Left ventricle myocardium superior (tissue), 1 donor: ENCODE measurements at places on chromosomes 6 and 20. TPM values are rescaled to one million over a fixed set of nuclear protein-coding genes. Genes with fewer than 3 reads are reported as not detected.

The APOBEC2 gene
- 237 TPM for total RNA-seq

The TAGAP gene
- 2.1 TPM for total RNA-seq

The C20orf141 gene
- not detected for total RNA-seq

The KCNK15 gene
- 0.25 TPM for total RNA-seq

The GPLD1 gene
- total RNA-seq, result 1.1 TPM

The SMIM28 gene
- total RNA-seq, result not detected

The NKAIN4 gene
- total RNA-seq, result not detected

The TOX2 gene
- 0.47 TPM for total RNA-seq

The SLC22A16 gene
- total RNA-seq, result not detected

The NT5E gene
- 6.0 TPM for total RNA-seq

The BACH2 gene
- 1.5 TPM for total RNA-seq

The CTAGE9 gene
- total RNA-seq, result not detected

The COL21A1 gene
- 23.2 TPM for total RNA-seq

The BPIFB4 gene
- not detected for total RNA-seq

The CEP57L1 gene
- total RNA-seq, result 7.3 TPM

The NRN1 gene
- total RNA-seq, result 13.7 TPM

The FRK gene
- total RNA-seq, result 8.8 TPM

The MOXD1 gene
- total RNA-seq, result 3.5 TPM

The PTGIS gene
- 24.0 TPM for total RNA-seq

The ADGRB3 gene
- 0.89 TPM for total RNA-seq

The TREML1 gene
- total RNA-seq, result not detected

The TMEM200A gene
- 0.15 TPM for total RNA-seq

The FAM83C gene
- total RNA-seq, result not detected

The GNRH2 gene
- total RNA-seq, result not detected

The SOX4 gene
- total RNA-seq, result 10.0 TPM

The GATA5 gene
- 18.1 TPM for total RNA-seq

The ARMC2 gene
- 11.5 TPM for total RNA-seq

The WFDC12 gene
- total RNA-seq, result not detected

The CRISP3 gene
- total RNA-seq, result not detected

The SLC35D3 gene
- total RNA-seq, result not detected

The RAET1L gene
- total RNA-seq, result not detected

The SLC22A3 gene
- total RNA-seq, result 1.3 TPM

The PHF3 gene
- total RNA-seq, result 37.7 TPM

The SLC13A3 gene
- 0.12 TPM for total RNA-seq

The HCRTR2 gene
- not detected for total RNA-seq

The HTR1E gene
- not detected for total RNA-seq

The SNAP25 gene
- 0.67 TPM for total RNA-seq

The HSPA1L gene
- 2.0 TPM for total RNA-seq

The SERAC1 gene
- total RNA-seq, result 5.6 TPM

The SRSF12 gene
- total RNA-seq, result 0.07 TPM

The NKAPL gene
- 6.3 TPM for total RNA-seq

The GRIK2 gene
- total RNA-seq, result 2.3 TPM

The HFE gene
- 4.5 TPM for total RNA-seq

The SAMD3 gene
- 0.32 TPM for total RNA-seq

The TNFRSF6B gene
- 0.64 TPM for total RNA-seq

The SLC17A2 gene
- total RNA-seq, result not detected

The FHL5 gene
- 6.9 TPM for total RNA-seq

The IL17F gene
- total RNA-seq, result not detected

The DST gene
- 225 TPM for total RNA-seq

The MUC21 gene
- not detected for total RNA-seq

The ZNF337 gene
- 8.3 TPM for total RNA-seq

The PI16 gene
- total RNA-seq, result 4.1 TPM

The FOXQ1 gene
- total RNA-seq, result not detected

The SYNJ2 gene
- 14.7 TPM for total RNA-seq

The TFAP2C gene
- total RNA-seq, result 0.20 TPM

The ZNF76 gene
- total RNA-seq, result 44.1 TPM

The MYO6 gene
- 5.5 TPM for total RNA-seq

The SLC35B3 gene
- 8.2 TPM for total RNA-seq

The OR2B6 gene
- not detected for total RNA-seq
